ENCODE measurements at places on chromosomes 6 and 20.

GRCh38 chr6:151205721-151206600, 33.8 kb upstream of the AKAP12 start:
- no peak for DNase-seq

DNA sequence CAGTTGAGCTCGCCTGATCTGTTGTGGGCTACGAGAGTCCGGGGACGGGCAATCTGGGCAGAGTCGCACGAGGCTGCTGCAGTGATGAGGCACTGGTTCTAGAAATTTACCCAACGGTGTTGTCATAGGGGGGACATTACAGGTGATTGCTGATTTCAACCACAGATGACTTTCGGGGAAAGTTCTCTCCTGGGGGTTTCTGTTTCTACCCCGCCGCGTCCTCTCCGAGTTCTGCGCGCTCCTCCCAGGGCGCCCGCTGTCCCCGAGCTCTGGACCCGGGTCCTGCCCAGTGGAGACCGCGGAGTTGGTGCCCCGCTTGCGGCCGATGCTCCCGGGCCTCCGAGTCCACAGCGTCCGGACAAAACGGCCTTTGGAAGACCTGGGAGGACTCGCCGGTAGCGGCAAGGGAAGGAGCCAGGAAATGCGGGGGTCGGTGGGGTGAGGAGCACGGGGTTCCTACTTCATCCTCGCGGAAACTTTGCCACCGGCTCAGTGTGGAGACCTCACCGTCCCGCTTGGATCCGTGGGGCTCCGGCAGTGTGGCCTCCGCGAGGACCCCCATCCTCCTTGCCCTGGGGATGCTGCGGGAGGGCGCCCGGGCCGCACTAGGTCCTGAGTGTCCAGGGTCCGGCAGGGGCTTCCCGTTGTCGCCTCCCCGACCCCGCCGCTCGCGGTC, 12.3 kb upstream of the RAET1L start:
- DNase-seq = no peak

GRCh38 chr20:47531458-47531857, 29.8 kb downstream of the NCOA3 start:
- no peak for DNase-seq

DNA sequence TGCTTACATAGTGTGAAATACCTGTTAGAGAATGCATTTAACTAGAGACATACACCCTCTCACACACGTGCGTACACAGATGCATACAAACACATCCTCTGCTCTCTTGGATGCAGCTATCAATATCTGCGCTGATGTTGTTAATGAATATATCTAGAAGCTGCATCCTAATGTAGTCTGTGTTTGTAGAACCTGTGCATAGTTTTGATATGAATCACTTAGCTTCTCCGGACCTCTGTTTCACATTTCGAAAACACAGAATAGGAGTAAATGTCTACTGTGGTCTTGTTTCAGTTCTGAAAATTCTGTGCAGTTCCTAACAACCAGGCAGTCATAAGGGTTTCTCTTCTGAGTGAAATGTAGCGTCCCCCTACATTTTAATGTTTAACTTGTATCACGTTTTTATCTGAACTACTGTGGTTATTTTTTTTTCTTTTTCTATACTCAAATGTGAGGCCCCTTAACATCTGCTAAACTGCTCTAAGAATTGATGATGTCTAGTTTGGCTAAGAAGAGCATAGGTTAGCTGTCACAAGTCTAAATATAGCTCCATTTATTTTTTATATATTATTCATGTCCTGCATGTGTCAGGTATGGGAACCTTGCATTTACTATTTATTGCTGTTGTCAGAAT, 254.5 kb downstream of the TMEM242 start:
- DNase-seq = no peak

DNA sequence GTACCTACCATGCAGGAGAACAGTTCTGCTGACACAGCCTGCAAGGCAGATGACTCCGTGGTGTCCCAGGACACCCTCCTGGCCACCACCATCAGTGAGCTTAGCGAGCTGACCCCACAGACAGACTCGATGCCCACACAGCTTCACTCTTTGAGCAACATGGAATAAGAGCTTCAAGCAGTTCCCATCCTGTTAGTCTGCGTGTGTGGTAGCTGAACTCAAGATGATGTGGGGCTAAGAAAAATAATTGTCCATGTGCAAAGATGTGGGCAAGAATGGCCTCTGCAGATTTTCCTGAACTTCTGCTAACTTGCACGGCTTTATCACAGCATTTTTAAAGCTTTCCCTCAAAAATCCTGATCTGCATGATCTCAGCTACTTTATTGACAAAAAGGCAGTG, 8.3 kb downstream of the GZF1 start:
- no peak for DNase-seq

DNA sequence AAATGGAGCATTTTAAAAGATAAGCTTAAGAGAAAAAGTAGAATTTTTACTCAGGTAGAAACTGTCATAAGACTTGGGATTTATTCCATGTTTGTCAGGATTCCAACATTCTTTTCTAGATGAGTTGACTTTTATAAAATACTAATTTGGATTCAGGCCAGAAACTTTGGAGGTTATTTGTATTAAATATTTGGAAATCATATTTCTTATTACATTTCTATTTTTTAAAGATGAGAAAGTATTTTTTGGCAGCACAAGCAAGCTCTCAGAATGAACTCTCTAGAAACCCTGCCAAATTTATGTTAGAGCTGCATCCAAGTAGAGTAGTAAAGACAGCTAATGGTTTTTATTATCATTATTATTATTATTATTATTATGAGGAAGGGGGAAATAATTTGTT, 1014.9 kb upstream of the GJE1 start:
- no peak for DNase-seq

- DNase-seq = no peak
Observed at GRCh38 chr6:16146028-16146427, 17.1 kb downstream of the MYLIP start.

DNA sequence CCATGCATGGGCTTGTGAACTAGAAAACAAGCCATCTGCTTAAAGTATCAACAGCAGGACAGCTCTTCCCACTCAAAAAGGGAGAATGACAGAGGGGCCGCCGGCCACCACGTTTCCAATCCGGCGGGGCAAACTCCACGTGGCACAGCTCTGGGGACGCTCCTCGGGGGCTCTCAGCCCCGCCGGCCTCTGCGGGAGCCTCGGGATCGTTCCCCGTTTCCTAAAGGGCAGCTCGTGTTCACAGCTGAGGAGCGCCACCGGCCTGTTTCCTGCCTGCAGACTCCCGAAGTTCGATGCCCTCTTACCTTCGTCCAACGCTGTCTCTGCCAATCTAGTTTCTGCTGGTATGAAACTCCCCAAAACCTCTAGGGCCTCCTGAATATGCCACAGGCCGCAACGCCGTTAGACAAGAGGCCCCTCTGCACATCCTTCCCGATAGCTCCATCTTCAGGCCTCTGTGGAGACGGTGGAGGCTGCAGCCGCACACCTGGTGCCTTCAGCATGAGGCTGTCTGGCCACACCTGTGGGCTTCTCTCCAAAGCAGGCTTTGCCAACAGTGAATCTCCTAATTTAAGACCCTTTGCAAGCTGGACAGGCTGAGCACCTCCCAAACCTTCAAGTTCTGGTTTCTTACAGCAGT, 46.5 kb downstream of the KCNQ2 start:
- no peak for DNase-seq

DNA sequence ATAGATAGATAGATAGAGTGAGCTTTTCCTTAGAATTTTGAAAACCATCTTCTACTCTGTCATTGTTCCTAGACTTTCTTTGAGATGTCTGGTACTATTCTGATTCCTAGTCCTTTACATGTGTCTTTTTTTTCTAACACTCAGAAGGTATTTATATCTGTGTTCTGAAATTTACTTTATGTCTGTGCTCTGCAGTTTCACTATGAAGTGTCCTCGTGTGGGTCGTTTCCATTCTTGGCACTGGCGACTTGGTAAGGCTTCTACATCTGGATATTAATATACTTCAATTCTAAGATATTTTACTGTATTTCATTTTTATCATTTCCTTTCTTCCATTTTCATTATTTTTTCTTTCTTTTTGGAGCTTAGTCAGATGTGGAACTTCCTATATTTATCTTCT, 87.0 kb downstream of the FHL5 start:
- DNase-seq = no peak

DNA sequence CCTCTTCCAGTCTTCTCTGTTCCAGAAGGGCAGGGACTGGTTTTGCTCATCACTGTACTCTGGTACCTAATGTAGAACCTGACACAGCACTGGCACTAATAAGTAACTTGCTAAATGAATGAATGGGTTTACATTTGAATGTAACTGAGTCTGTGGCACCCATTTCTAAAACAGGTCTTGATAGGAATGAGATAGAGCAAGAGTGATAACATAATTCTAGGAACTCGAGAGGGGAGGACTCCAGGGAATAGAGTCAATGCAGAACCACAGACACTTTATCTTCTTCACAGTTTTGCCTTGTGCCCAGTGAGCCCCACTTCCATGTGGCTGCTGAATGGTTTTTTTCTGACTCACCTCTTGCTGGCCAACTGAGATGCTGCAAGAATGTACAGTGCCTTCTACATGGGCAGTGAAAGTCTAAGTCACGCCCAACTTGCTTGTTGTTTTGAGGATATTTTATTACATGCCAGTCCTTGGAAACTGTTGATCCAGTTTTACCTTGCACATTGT, 61.1 kb downstream of the TBC1D7 start:
- no peak for DNase-seq

- DNase-seq = no peak
Observed at GRCh38 chr20:44297721-44298120, 13.3 kb downstream of the FITM2 start.

Measured in tibial nerve (tissue), 4 donors.